ENCODE measurements at places on chromosomes 1 and 21. TPM values are rescaled to one million over a fixed set of nuclear protein-coding genes. Genes with fewer than 3 reads are reported as not detected.

- peak; percentile 28 for DNase-seq
Observed at GRCh38 chr21:39153842-39154241, 29.4 kb downstream of the PSMG1 start.

DNA sequence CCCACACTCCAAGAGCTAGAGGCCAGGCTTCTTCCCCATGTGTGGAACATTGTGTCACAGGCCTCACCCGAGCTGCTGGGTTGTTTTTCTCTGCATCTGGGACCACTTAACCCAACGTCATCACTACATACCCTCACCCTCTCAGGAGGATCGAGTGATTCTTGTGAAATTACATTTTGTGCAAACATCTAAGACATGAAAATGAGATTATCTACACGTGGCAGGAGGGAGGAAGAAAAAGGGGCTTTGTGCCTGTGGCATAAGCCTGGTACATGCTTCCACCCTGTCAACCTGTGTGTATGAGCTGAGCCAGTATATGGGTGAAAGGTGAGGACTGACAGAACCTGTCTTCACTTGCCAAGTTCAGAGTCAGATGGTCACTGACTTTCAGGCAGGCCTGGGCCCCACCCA, 1.6 kb downstream of the CPT2 start:
- no peak for DNase-seq

S100A9 gene
- not detected for total RNA-seq

DDAH1 gene
- total RNA-seq, result 71.0 TPM

NPHS2 gene
- total RNA-seq, result not detected

DNA sequence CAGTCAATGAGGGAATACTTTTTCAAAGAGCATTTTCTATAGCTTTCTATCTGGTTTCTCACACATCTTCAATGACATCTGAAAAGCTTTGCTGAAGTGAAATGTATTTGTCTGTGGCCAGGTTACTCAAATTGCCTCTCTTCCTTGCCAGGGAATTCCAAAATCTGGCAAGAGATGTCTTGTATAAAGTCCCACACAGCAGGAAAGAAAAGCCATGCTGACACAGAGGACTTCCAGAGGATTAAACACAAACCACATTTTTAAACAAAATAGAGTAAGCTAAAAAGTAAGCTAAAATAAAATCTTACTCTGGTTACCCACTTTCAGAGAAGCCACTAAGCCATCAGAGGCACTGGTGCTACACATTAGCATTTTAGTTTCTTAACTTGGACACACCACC, 93.1 kb upstream of the BCAR3 start:
- DNase-seq, result peak; percentile 84

PTGFR gene
- total RNA-seq, result 51.0 TPM

MAN1C1 gene
- 4.4 TPM for total RNA-seq

PTGS2 gene
- total RNA-seq, result 29.4 TPM

PLPPR5 gene
- not detected for total RNA-seq

DNA sequence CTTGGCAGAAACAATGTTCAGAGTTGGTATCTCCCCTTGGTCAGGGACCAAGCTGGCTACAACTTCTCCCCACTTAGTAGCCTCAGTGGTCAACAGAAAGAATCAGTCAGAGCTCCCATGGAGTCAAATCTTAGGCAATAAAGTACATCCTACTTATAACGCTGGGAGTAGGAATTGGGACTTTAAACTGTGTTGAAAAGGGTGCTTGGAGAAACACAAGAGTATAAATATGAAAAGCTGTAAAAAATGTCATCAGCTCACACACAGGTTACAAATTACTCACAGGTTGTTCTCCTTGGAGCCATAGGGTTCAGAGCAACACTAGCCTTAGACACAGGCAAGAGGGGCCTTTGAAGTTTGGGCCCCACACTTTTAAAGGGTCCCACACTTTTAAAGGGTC, 67.4 kb downstream of the WLS start:
- DNase-seq, result no peak

DNA sequence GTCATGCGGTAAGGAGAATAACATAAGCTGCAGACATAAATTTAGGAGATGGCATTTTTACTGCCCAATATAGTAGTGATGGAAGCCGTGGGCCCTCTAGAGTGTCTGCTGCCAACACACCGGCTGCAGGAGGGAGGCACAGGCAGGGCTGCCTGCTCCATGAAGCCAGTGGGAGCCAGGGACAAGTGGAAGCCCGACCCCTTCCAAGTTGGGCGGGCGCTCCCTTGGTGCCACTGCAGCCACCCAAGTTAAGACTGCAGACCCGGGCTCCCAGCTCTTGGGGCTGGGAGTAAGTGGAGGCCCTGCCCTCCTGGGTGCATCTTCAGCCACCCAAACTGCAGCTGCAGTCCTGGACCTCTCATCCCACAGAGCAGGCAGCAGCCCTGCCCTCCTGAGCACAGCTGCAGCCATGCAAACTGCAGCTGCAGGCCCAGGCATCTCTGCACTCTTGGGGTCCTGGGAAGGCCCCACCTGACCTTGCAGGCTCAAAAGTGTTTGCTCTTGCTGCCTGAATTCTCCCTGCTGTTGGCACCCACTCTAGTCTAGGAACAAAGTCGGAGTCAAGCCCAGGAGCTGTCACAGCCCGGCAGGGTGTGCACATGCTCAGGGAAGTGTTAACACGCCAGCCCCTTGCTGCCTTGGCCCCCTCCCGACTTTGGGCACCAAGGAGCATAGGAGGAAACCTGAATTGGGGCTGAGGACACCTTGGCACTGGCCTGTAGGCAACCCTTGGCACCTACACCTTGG, 437.2 kb upstream of the PRMT6 start:
- no peak for DNase-seq

DNA sequence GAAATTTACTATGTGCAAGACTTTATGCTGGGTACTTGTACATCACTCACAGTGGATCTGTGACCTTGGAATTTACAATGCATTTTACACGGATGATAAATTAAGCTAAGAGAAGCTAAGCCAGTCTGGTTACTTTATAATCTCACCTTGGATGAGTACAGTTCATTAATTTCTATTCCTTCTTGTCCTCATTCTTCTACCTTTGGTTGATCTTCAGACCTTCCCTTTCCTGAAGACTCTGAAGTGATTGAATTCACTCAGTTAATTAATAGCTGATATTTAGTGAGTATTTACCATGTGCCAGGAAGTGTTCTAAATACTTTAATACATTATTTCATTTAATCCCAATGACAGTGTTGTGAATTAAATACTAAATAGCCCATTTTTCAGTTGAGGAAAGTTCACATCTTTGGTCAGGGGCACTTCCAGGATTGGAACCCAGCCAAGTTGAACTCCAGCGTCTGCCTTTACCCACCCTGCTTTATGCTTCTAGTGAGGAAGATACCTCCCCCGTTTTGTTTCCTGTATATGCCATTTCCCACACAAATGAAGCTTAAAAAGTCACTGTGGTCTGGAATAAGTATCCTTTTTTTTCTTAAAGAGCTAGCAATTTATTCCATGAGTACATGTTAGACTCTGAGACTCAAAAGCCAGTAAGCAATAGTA, 146.6 kb downstream of the TLR5 start:
- DNase-seq, result no peak

TRPM2 gene
- total RNA-seq, result 0.99 TPM

DNA sequence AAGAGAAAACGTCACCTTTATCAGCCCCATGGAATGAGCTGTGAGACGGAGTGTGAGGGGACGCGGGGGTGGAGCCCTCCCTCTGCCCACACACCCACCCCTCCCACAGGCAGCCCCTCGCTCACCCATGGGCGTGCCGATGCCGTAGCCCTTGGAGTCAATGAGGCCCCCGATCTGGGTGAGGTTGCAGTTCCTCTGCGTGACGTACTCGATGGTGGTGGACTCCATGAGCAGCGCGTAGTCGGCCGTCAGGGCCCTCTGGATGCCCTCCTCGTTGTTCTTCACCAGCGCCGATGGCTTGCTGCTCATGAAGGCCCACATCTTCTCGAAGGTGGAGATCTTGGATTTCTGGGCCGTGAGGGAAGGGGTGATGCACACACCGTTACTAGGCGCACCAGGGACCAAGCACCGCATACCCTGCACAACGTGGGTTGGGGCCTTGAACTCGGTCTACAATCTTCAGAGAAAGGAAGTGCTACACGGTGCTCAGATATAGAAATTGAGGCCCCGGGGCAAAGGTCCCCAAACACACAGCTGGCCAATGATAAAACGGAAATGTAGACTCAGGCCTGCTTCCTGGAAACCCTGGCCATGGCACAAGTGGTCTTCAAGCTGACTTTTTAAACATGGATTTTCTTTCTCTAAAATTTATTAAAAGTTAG, 228.2 kb downstream of the GRIK3 start:
- no peak for DNase-seq

GRCh38 chr21:46187261-46187660, 3.0 kb upstream of the SPATC1L start:
- DNase-seq, result no peak

- DNase-seq, result no peak
Observed at GRCh38 chr1:211781260-211781659, 49.3 kb downstream of the LPGAT1 start.

DNA sequence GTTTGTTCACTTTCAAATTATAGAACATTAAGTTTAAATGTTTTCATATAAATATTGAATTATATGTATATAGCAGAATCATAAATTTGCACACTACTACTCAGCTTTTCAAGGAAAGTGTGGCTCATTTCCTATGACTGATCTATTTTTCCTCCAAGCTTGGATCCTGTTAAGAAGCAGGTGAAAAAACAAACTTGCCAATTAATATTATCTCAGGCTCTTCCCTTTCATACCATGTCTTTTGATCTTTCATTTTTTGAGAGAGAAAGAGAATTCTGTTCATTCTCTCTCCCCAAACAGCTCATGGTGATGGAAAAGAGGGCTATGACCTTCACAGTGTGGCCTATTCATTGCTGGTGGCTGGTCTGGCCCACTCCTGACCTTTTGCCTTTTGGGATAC, 43.7 kb downstream of the SEC16B start:
- no peak for DNase-seq

DNA sequence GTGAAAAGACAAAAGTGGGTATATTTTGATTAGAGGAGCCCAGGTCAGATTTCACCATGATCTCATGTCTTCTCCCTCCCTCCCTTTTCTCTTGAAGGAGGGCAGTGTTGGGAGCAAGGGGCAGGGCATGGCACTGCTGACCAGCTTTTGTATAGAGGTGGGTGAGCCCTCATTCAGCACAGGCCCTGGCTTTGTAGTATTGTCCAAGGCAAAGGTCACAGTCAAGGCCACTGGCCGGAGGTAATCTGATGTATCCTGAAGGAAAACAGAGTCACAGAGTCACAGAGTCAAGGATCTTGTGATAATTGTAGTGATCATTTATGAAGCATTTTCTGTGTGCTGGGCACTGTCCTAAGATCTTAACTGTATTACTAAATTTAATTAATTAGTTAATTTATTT, 11.9 kb downstream of the ITGA10 start:
- no peak for DNase-seq

CGN gene
- 0.52 TPM for total RNA-seq

CFAP74 gene
- not detected for total RNA-seq

DNA sequence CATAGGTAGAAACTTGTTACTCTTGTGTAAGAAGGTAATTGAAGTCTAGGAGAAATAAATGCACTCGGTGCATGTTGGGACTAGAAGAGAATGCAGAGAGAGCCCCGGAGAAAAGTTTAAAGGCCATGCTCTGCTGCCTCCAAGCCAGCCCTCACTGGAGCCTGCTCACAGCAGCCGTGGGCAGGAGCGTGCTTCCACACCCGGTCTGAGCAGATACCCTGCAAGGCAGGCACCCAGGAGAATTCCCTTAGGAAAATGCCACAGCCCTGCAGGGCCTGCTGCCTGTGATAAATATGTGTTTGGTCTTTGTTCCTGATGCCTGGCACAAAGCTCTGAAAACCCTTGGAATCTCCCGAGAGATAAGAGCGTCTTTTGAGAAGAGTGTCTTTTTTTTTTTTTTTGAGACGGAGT, 22.8 kb downstream of the C2CD2 start:
- no peak for DNase-seq

CR1 gene
- total RNA-seq, result not detected

- peak; percentile 20 for DNase-seq
Observed at GRCh38 chr1:46180082-46180616, 3.9 kb upstream of the P3R3URF start.

GRCh38 chr1:34125721-34126380, 39.2 kb downstream of the CSMD2 start:
- peak; percentile 57 for DNase-seq

GRCh38 chr1:34792868-34793727, at the start of gene GJA4:
TSS of gene GJA4 (plus strand) at chr1:34792999. CDS start at chr1:34794214, 1,215 bp downstream.
- DNase-seq, result no peak

MYOG gene
- total RNA-seq, result not detected

- peak; percentile 18 for DNase-seq
Observed at GRCh38 chr1:21622466-21623315, 46.5 kb downstream of the RAP1GAP start.

- no peak for DNase-seq
Observed at GRCh38 chr1:44496541-44497171, 91.6 kb downstream of the RNF220 start.

RGS13 gene
- 0.20 TPM for total RNA-seq

GRCh38 chr1:18944810-18945209, 11.7 kb downstream of the IFFO2 start:
- no peak for DNase-seq

DNA sequence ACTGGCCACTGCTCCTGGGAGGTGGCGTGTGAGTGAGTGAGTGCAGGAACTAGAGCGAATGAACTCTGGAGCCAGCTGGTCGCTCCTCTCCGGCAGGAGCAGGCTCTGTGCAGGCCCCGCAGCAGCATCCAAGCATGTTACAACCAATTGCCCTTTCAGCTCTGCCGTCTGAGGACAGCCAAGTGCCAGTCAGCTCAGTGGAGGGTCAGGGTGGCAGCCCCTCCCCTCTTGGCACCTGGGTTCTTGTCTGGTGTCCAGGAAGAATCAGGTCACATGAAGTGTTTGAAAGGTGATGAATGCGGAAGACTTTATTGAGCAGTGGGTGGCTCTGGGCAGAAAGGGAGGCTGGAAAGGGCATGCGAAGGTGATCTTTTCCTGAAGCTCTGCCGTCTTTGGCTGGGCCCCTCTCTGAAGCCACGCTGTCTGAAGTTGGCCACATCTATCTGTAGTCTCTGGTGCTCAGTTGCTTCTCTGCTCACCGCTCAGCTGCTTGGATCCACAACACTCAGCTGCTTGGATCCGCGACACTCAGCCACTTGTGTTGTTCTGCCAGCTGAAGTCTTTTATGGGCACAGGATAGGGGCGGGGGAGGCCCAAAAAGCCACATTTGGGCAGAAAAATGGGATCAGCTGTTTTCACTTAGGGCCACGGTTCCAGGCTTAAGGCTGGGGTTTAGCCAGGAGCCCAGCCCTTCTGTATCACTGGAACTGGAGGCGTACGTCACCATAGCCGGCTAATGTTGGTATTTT, 139.8 kb downstream of the ADSS2 start:
- no peak for DNase-seq

- DNase-seq, result no peak
Observed at GRCh38 chr1:242240077-242240476, 241.2 kb upstream of the MAP1LC3C start.

KCNT2 gene
- 1.9 TPM for total RNA-seq

OR2T11 gene
- not detected for total RNA-seq

DNA sequence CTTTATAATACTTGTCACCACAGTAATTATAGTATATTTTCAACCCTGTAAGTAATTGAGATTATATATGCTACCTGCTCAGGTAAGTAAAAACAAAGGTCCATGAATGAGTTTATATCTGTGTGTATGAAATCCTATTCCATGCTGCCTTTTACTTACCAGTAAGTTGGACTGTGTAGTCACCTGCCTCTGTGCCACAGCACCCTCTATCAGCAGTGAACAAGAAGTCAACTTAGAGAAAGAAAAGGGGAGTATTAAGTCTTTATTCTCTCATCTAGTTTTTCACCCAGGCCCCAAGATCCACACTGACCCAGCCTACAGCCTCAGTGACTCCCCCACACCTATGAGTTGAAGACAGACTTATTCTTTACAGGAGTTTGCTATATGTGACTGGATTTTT, 36.9 kb upstream of the IFI16 start:
- no peak for DNase-seq
